ENCODE measurements at places on chromosomes 7 and 10. TPM values are rescaled to one million over a fixed set of nuclear protein-coding genes. Genes with fewer than 3 reads are reported as not detected.

Gene COL1A2
- 6.0 TPM for total RNA-seq

Gene MYH16
- not detected for total RNA-seq

Gene ADCY1
- 1.5 TPM for total RNA-seq

Gene EMX2
- total RNA-seq: not detected

Gene P4HA1
- total RNA-seq: 69.4 TPM

Gene LBX1
- not detected for total RNA-seq

Gene CRYGN
- not detected for total RNA-seq

Gene AASS
- 0.47 TPM for total RNA-seq

Gene GOLGA7B
- total RNA-seq: 0.33 TPM

Gene MAGI2
- 0.12 TPM for total RNA-seq

Gene TMEM26
- total RNA-seq: not detected

Gene TDRD1
- total RNA-seq: 0.16 TPM

DNA sequence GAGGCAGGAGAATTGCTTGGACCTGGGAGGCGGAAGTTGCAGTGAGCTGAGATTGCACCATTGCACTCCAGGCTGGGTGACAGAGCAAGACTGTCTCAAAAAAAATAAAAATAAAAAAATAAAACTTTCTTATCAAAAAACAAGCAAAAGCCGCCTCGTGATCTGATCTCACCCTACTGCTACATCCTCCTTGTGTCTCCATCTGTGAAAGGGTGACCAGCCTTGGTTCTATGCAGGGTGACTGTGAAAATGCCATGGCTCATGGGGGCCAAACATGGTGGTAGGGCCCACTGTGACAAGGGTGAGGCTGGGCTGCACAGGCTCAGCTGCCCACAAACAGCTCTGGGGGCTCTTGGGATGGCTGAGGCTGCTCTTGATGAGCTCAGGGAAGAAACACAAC lies 968 bp upstream of the OPN4 start:
- DNase-seq: no peak

DNA sequence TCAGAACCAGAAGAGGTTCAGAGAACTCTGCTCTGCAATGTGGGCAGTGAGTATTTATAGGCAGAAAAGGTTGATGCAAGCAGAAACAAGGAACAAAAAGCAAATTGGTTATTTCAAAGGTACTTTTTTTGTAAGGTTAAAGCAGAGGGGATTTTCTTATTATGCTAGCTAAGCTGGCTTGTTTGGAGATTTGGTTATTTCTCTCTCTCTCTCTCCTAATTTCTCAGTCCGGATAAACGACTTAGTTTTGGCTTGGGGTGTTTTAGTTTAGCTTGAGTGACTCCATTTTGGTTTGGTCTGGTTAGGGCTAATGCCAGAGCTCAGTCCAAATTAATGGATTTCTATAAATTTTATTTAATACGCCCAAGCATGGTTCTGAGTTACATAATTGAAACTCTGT lies 566.8 kb downstream of the SH2D4B start:
- no peak for DNase-seq

DNA sequence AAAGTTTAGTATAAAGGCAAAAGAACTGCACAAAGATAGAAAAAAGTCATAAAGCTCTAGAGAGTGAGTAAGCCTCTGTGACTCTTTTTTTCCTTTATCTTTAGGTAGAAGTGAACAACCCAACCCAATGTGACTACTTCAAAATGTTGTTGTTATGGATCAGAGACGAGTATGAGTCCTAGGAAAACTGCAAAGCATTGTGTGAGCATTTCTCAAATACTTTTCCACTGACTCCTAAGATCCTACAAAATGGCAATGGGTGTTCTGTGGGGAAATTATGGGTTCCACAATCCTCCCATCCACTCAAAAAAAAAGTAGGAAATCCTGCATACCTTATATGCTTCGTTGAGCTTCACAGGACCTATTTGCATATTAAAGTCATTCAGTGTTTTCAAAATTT lies 177.1 kb downstream of the DGKI start:
- no peak for DNase-seq

DNA sequence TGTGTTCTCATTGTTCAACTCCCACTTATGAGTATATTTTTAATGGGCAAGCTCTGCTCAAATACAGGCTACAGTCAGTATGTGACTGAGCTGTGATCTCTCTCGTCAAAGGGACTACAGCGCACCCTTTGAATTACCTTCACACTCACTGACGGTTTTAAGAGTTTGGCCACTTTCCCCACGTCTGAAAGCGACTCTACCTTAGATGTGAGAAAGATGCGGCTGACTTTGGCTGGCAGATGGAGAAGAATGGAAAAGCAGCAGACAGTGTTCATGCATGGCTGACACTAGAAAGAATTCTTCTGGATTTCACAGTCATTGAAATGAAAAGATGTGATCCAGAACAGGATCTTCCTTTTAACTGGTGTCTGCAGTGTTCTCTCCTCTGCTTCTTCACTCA lies 2.0 kb upstream of the ATRNL1 start:
- DNase-seq: no peak

- DNase-seq: peak; percentile 80
These were observed 25.2 kb upstream of the ITPRID1 start for GRCh38 chr7:31488562-31489203.

DNA sequence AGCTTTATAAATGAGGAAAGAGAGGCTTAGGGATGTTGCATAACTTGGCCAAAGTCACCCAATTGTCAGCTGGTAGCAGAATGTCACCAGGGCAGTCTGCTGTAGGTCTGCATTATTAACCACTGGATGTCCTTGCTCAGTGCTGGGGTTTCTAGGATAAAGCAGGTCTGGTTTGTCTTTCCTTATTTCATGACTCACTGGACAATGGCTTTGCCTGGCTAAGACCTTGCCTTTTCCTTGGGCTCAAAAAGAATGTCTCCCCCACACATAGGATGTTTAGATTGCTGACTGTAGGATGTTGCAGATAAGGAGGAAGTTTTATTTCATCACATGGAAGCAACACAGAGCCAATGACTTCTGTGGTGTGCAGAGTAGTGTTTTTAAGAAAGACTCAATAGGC lies 29.4 kb downstream of the WDFY4 start:
- no peak for DNase-seq

DNA sequence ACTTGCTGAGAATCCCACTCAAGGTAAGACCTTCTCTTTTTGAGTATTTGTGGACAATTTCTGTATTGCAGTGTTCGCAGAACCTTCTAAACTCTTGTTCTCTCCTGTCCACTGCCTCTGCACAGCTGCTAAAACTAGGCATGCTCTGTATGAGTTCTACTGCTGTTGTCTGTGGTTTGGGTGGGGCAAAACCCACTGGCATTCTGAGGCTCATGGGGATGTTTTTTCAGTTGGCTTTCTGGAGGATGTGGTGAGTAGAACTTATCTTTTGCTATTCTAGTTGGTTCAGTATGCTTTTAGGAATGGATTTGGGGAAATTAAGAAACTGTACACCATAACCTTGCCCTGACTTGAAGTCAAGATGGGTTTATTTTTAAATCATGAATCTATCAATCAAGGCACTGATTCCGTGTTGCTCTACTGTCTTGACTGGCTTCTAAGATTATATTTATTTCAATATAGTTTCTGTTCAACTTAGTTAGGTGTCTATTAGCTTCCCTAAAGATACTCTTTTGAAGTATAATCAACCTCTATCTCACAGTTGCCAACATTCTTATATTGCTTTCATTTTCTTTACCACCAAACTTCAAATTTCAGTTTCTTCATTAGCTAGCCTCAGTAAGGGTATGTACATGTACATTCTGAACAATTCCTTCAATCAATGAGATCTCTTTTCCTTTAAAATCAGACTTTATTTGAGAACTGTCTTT lies 25.0 kb upstream of the C1GALT1 start:
- peak; percentile 90 for DNase-seq

DNA sequence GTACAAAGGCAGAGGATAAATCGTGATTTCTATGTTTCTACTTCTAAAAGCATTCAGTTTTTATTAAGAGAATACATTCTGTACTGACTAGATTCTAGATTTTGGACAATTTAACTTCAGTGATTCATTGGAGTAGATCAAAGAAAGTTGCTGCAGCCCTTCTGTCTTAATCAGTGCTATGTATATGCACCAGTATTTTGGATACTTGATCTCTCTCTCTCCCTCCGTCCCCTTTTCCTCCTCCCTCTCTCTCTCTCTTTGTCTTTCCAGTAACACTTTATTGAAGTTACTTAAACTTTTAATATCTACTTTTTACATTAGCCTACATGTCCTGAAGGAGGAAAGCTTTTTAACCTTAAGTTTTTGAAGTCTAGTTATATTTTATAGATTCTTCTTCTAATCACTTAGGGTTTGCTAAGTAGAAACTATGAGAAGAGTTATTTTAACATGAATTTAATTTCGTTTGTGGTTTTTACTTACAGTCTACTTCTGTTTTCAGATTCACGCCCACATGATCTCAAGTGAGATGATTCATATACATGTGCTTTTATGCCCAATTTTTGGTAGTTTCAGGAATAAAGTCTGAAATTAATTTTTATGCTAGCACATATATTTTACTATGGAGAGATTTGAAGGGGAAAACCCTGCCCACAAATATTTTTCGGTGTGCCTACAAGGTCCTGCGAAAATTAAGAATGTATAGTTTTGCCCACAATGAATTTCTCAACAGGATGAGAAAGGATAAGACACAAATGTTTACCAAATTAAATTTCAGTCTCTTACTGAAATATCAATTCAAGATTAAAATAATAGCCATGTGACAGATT lies 9.1 kb downstream of the MDFIC start:
- no peak for DNase-seq

GRCh38 chr7:23191022-23191421 lies 9.2 kb downstream of the NUP42 start:
- peak; percentile 40 for DNase-seq

- DNase-seq: no peak
These were observed 97.9 kb downstream of the TMEM168 start for GRCh38 chr7:112692333-112692732.

DNA sequence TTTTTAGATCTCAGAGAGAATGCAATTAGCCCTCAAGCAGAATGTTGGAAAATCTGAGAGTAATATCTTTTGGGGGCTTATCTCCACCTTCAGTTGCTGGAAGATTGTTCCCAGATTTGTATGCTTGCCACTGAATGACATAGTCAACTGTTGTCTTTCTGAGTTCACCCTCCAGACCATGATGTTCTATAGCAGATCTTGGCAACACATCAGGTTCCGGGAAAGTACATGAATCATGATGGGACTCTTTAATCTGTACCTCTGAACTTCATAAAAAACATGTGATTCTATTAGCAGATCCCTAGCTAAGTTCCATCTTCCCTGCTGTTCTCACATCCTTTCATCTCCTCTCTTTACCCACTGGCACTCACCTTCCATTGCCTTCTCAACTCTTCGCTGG lies 68.9 kb downstream of the PLCE1 start:
- DNase-seq: no peak

DNA sequence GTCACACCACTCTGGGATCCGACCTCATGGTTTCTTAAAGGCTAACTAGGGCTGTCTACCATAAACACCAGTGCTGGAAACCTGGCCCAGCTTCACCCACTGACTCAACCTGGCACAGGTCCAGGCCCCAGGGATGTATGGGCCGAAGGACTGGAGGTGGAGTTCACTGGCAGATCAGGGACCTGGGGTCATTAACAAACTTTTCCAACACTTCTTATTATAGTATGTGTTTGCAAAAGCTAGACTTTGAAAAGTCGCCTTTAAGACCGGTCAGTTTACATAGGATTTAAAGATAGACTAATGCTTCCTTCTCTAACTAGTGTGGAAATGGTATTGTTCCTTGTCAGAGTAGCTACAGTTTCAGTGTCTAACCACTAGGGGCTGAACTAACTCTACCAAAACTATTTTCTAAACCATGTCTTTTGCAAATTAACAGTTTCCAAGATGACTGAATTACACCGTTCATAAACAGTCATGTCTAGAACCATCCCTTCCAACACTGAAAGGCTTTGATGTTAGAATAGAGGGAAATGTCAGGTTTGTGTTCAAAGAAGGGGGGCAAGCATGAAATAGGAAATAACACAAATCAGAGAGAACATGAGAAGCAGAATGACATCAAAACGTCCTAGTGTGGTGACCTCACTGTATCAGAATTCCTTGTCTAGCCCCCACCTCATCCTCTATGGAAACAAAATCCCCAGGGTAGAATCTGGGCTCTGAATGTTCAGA lies 29.7 kb downstream of the STN1 start:
- DNase-seq: peak; percentile 70

GRCh38 chr7:155374276-155375252 lies 76.9 kb downstream of the INSIG1 start:
- DNase-seq: no peak
